ENCODE measurements at places on chromosomes 4 and X.
A peak's percentile ranks its signal among the peaks of the same experiment; 100 is the strongest.

- no peak for DNase-seq
These were observed 24.9 kb upstream of the AMOT start for GRCh38 chrX:112865464-112866025.

DNA sequence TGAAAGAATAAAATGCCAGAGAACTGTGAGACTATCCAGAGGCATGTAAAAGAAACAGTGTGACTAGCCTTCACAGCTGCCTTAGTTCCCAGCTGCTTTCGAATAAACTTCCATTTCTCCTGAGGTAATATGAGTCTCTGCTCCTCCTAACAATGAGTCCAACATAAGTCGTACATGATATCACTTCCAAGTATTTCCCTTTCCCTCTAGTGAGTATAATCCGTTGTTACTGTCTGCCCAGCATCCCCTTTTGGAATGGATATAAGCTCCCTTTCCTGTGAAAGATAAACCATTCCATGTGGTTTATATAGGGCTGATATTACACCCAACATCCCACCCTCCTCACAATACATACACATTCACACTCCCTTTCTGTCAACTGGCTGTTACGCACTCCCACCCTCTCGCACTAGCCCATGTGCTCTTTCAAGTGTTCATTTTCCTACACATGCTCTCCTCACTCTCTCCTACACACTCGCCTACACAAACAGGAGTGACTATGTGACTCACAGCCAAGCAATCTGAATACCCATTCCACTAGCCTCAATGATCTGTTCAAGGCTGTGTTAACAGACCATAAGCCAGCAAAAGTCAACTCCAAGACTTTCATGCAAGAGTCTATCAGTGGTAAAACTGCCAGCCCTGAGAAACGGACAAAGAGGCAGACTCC, 5.0 kb downstream of the NAF1 start:
- DNase-seq = no peak

GRCh38 chr4:188779581-188779980, 640.3 kb downstream of the TRIML1 start:
- no peak for DNase-seq

DNA sequence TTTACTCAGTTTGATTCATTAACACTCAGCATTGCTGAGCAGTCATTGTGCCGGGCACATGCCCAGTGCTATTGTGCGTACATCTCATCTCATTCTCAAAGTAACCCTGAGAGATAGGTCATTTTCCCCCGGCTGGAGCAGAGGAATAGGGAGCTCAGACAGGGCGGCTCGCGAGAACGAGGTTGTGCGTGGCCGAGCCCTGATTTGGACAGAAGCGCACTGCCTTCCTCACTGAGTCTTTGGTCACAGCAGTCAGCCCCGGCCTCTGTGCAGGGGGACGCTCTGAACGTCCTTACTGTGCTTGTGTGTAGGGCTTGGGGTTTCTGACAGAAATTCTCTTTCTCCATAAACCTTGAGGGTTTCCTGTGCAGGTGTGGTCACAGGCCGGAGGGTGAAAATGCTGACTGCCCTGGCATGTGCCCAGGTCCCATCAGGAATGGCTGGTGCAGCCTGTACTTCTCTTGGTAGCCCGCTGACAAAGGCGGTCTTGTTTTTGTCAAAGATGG, 39.5 kb downstream of the NOP14 start:
- no peak for DNase-seq

DNA sequence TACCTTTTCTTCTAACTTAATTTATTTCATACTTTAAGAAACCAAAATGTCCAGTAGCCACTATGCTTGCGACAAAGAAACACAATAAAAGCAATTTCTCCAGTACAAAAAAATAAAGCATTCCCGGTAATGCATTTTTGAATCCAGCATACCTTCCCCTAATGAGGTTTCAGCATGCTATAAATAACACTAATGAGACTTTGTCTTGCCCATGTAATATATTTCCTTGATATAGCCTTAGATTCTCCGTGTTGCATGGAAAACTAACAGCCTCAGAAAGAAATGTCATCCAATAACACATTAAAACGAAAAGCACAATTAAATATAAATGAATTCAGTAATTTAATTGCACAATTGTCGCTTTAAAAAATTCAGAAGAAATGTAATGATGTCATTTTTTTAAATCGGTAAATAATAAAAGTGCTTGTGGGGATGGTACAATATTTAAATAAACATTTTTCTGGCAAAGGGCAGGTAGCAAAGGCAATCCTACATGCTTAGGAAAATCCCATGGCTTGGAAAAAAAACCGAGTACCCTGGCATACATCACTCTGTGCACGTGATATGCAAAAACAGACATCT, 225.2 kb upstream of the PPARGC1A start:
- DNase-seq = no peak

- DNase-seq = no peak
These were observed 45.0 kb downstream of the TMEM165 start for GRCh38 chr4:55440786-55441185.

DNA sequence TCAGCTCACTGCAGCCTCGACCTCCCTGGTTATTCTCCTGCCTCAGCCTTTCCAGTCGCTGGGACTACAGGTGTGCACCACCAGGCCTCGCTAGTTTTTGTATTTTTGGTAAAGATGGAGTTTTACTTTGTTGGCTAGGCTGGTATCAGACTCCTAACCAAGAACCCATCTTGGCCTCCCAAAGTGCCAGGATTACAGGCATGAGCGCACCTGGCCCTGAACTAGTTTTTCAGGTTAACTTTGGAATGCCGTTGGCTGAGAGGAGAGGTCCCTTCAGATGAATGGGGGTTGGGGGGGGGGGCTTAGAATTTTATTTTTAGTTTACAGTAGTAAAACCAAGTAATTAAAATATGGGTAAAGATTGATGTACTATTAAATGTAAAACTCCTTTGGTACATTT, 23.4 kb upstream of the CWH43 start:
- DNase-seq = no peak

DNA sequence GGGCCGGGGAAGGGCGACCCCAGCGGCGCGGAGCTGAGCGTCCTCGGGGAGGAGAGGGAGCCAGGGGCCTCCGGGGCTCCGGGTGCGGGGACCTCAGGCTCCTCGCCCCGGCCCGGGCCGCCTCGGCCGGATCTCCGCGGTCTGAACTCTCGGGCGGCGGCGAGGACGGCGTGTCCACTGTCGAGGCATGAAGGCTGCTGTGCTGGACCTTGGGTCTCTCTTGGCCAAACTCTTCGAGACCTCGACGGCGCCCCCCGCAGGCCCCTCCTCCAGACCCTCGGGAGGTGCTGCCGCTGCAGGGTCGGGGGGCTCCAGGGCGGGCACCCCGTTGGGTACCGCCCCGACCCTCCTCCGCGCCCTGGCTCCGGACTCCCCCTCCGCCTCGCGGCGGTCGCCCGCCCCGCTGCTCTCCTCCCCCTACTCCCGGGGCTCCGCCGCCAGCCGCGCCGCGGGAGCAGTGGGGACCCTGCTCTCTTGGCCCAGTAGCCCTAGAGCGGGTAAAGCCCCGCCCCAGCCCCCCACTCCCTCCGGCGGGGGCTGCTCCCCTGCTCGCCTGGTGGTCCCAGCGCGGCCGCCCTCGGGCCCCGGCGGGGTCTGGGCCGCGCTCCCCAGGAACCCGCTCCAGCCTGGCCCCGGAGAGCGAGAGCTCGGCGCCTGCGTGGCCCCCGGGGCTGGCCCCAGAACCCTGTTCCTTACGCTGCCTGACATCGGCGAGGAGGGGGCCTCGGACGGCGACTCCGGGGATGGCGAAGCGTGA, 564 bp downstream of the FAM149A start:
- peak; percentile 52 for DNase-seq

DNA sequence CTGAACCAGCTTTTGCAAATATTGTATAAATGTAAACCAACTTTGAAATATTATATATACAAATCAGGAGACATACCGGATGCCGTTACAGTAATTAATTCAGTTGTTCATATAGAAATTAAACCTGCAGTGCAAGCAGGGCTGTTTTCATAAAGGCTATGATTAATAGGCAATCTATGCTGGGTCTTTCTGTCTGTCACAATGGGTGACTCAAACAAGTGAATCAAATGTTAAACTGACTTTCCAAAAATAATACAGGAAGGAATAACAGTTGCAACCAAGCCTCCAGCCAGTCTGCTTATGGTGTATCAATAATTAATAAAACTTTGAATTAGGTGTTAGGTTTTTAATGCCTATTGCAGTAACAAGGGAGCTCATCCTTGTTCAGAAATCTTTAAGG, 43.9 kb downstream of the GABRB1 start:
- DNase-seq = no peak

DNA sequence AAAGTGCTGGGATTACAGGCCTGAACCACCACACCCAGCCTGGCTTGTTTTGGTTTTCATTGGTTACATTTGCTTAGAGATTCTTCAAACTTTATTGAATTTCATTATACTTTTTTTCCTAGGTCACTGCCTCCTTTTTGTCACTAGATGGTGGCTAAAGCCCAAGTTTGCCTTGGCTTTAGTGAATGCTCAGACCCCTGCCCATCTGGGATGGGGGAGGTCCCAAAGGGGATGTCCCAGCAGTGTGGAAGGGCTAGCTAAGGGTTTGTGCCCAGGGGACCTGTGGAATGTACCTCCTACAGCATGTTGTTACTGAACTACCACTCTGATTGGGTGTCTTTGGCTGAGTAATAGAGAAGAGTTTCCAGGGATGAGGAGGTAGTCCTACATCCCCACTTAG, 58.4 kb downstream of the CEP135 start:
- DNase-seq = peak; percentile 33

DNA sequence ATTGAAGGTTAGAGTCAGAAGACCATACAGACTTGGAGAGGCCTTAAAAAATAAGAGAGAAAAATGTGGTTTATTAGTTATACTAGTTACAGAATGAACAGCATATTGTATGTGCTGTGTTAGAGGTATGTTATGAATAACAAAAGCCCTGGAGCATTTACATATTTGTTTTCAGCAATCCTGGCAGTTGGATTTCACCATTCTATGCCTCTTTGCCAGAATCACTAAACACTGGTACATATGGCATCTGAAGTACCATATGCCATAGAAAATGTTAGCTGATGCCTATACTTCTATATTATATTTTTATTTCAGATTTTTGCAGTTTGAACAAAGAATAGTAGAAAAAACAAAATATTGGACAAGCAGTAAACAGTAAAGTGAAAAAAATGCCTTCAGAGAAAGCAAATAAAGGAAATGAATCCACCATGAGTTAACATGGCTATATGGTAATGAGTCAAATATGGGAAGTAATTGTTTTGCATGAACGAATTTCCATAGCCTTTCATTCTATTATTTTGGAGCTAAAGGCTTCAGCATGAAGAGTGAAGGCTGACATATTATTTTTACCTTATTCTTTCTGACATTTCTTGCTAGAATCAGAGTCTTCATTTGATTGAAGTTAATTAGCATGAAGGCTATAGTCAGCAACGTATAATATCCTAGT, 41.9 kb upstream of the PRDM8 start:
- DNase-seq = no peak

DNA sequence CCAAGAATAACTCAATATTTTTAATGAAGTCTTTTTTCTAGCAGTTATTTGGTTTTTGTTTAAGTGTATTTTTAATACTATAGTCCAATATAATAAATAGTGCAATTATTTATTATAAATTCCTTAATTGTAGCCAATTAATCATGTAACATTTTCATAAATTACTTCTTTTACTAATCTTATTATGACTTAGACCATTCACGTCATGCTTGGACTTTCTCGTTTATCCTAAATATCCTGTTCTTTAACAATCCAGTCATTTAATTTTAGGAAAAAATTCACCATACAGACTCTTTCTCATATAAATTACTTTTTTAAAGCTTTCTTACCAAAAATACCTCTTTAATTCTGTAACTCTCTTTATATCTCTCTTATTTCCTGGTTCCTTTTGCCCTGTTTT, 350.1 kb downstream of the AR start:
- peak; percentile 59 for DNase-seq

DNA sequence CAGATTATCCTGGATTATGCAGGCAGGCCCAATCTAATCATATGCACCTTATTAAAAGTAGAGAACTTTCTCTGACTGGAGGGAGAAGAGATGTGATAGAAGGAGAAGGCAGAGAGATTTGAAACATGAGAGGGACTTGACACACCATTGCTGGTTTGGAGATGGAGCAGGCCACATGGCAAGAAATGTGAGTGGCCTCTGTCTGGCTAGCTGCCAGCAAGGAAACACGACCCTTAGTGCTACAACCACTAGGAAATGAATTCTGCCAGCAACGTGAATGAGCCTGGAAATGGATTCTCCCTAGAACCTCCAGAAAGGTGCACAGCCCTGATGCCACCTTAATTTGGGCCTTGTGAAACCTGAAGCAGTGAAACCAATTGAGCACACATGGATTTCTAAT, 79.5 kb upstream of the MBNL3 start:
- no peak for DNase-seq

DNA sequence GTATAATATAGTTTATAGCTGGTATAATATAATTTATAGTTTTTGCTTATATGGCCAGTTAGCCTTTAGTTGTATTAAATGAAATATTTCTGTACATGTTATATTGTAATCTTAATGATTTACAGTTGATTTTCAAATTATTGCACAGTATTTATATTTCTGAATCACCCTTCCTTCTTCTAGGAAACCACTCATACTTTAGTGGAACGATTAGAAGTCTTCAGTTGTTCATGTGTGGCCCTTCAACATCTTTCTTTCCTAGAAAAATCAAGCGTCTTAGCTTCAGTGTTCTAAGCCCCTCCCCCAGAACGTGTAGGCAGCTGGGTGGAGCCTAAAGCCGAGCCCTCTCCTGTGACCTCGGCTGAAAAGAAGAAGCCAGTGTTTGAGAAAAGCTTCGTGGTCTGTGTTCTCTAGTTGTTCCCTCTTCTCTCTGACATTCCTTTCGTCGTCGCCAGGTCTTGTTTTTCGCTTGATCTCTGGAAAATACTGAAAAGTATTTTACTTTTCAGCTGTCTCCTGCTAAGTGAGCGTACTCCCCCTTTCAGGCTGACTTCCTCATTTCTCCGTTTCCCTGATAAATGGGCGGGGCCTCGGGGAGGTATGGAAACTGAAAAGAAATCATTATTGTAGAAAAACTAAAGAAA, at the start of gene C4orf33:
Gene C4orf33 (plus strand): TSS at position 342 of the 644 bp plus-strand sequence. CDS start 6,459 bp downstream, outside the sequence.
- DNase-seq = peak; percentile 92

- no peak for DNase-seq
These were observed 83.0 kb downstream of the AFF1 start for GRCh38 chr4:87017580-87018342.

- peak; percentile 75 for DNase-seq
These were observed 26.6 kb upstream of the MAN2B2 start for GRCh38 chr4:6548201-6548881.

GRCh38 chr4:178138491-178138890, 696.3 kb upstream of the AGA start:
- no peak for DNase-seq

DNA sequence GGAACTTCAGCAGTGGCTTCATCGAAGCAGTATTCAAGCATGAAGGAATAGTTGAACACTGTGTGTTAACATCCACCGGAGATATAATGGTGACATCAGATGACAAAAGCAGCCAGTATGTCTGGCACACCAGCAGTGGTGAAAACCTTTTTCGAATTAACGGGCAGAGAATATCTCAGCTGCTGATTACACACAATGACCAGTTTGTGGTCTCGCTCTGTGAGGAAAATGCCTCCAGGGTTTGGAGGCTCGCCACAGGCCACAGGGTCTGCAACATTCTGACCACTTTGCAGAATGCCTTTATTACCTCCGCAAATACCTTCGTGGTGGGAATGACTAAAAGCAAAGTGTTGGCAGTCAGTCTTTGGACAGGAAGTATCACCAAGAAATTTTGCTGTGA, 201.5 kb downstream of the NWD2 start:
- DNase-seq = no peak

- no peak for DNase-seq
These were observed 85.6 kb downstream of the MANBA start for GRCh38 chr4:102675141-102675540.
